HepG2 (cell line): ENCODE measurements at places on chromosomes 3 and 15.

DNA sequence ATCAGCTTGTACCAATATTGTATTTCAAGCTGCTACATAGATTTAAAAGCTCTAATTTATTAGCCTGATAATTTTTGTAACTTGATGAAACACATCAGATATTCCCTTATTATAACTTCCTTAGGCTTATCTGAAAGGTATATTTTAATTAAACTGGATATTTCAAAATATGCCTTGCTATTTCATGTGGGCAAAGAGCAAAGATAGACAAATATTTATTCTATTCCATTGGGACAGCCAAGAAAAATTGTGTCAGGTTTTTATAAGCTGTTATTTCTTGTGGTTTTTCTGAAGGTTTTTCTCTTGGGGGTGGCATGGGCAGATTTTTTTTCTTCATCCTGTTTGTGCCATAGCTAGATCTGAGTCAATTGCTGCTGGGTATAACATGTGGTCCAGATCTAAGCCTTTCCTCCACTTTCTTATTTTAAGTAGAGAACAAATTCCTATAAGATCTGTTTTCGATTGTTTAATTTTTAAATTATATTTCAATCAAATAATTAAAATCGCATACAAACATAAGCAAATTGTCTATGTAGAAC lies 249.5 kb downstream of the NAALADL2 start:
- DNase-seq, result no peak

- DNase-seq, result no peak
These were observed 19.2 kb downstream of the CAND2 start for GRCh38 chr3:12815719-12816118.

DNA sequence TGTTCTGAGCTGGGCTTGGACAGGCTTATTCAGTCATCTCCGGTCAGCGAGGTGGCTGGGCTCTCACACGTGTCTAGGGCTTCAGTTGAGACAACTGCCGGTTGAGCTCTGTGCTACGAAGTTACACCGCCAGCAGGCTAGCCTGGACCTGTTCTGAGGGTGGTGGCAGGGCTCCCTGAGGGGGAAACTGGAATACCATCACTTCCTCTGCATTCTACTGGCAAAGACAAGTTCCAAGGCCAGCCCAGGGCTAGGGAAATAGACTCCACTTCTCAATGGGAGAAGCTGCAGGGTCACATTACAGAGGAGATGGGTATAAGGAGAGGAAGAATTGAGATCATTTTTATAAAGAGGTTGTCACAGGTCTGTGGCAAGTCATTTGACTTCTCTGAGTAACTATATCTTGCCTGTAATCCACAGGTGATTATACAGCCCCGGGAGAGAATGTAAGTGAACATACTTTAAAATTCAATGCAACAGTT lies 106.8 kb upstream of the IL12A start:
- DNase-seq, result no peak

DNA sequence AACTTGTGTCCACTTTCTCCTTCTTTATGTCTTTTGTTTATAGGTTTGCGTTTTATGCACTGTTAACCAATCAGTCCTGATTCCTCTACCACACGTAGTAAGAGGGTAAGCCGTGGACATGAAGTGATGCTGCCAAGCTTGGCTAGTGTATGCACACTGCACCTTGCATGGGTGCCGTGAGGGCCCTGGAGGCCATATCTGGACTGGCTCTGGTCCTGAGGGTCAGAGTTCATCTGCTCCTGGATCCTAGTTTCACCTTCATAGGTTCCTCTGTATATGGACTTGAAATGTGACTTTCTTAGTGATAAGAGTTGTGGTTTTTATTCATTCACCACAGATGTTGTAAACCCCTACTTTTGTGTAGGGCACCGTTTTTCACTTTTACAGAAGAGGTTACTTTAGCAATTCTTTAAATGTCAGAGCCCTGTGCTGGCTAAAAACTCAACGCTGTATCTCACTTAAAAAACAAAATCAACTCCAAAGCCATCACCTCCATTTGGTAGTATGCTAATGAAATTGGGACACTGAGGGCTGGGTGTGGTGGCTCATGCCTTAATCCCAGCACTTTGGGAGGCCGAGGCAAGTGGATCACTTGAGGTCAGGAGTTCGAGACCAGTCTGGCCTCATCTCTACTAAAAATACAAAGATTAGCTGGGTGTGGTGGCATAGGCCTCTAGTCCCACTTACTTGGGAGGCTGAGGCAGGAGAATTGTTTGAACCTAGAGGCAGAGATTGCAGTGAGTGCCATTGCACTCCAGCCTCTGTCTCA lies 22.9 kb downstream of the SIAH2 start:
- DNase-seq, result no peak

DNA sequence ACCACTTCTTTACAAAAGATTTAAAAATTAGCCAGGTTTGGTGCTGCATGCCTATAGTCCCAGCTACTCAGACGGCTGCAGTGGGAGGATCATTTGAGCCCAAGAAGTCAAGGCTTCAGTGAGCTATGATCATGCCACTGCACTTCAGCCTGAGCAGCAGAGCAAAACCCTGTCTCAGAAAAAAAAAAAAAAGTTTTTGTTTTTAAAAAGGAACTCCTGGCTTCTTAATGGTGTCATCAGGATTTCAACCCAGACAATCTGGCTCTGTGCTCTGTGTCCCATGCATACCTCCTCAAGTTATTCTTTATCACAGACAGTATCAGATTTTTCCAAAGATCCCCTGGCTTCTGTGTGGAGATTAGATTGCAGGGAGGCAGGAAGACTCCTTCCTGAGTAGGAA lies 64.2 kb upstream of the IL12A start:
- no peak for DNase-seq

GRCh38 chr3:100010087-100010417 lies 104.2 kb downstream of the FILIP1L start:
- no peak for DNase-seq

- peak; percentile 5 for DNase-seq
These were observed 785 bp upstream of the MYRIP start for GRCh38 chr3:39808467-39809180.

DNA sequence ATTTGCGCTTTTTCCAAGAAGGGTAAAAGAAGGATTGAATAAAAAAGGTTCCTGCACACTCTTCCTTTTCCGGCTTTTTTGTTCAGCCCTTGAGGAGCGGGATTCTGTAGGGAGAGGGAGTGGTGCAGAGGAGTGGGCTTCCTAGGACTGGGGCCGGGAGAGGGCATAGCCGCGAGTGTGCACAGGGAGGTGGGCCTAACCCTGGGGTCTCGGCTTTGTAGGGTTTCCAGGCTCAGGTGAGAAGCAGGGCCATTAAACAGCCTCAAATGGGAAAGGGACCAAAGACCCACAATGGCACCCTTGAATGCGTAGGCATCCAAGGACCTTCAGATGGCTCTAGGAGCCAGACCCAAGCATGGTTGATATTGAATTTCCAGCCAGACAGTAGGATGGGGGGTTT lies 35.4 kb upstream of the RAB6B start:
- DNase-seq, result no peak

- DNase-seq, result peak; percentile 9
These were observed 558.5 kb downstream of the MECOM start for GRCh38 chr3:169104972-169105371.

- peak; percentile 61 for DNase-seq
These were observed 36.9 kb upstream of the HERC1 start for GRCh38 chr15:63870487-63871209.

GRCh38 chr3:15903759-15904720 lies 106.3 kb upstream of the ANKRD28 start:
- no peak for DNase-seq

DNA sequence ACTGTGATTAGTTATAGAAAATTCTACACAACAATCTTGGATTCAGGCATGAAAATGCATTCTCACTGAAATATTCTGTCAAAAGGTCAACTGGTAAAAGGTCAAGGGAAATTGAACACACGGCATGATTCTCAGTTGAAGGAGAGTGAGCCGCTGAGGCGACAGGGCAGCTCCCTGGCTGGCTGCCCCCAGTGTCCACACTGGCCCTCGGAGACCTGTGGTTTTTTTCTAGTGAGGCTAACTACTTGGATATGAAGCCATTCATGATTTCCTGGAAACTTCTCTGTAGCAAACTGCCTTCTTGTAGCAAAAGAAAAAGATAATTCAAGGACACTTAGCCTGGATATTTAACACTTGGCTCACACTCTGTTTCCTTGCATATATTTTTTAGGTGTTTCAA lies 37.2 kb downstream of the AADACL2 start:
- DNase-seq, result peak; percentile 88

GRCh38 chr3:36165509-36166290 lies 214.6 kb upstream of the STAC start:
- no peak for DNase-seq

DNA sequence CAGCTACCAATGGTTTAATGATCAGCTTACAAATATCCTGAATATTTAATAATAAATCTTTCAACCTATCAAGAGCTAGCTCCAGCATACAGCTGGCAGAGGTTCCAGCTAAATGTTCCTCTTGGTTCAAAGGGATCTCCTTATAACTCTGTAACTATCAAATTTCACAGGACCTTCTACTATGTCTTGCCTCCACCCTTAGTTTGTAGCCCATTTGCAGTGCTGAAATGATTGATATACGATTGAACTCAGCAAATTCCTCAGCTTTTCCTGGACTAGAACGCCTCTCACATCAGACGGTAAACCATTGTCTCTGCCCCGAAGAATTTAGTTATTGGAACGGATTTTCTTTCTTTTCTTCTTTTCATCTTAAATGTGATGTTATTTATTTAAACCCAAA lies 41.5 kb downstream of the CD200R1L start:
- no peak for DNase-seq

DNA sequence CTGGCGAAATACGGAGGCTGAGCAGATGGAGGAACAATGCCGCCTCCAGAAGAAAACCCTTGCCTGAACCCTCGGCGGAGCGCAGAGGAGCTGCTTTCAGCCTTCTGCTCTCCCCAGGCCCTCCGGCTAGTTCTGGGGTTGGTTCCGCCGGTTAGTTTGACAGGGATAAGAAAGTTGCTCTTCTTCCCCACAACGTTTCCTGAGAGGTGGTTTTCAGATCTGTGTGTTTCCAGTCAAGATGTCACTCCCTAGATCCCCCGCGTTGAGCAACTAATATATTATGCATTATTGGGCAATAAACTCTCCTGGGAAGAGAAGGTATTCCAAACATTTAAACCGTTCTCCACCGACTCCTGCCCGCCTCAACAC lies 551 bp downstream of the NLGN1 start:
- no peak for DNase-seq

DNA sequence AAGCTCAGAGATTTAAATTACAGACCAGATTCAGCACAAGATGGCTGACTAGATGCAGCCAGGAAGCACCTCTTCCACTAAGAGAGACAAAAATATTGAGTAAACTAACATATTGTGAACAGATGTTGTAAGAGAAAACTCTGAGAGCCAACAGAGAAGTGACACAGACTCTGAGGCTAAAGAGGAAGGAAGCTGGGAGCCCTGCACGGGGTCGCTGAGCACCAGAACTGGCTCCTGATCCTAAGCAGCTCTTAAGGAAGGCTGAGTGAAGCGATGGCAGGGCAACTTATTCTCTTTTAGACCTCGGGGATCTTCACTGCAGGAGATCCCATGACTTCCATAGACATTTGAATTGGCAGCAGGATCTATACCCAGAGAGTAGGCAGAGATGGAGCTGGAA lies 578.0 kb upstream of the GRM7 start:
- DNase-seq, result no peak

GRCh38 chr15:54282228-54282836 lies 304.1 kb downstream of the UNC13C start:
- DNase-seq, result peak; percentile 0

GRCh38 chr15:63887630-63888029 lies 53.9 kb upstream of the HERC1 start:
- no peak for DNase-seq

GRCh38 chr3:146161663-146162002 lies 649 bp upstream of the PLOD2 start:
- DNase-seq, result peak; percentile 50

DNA sequence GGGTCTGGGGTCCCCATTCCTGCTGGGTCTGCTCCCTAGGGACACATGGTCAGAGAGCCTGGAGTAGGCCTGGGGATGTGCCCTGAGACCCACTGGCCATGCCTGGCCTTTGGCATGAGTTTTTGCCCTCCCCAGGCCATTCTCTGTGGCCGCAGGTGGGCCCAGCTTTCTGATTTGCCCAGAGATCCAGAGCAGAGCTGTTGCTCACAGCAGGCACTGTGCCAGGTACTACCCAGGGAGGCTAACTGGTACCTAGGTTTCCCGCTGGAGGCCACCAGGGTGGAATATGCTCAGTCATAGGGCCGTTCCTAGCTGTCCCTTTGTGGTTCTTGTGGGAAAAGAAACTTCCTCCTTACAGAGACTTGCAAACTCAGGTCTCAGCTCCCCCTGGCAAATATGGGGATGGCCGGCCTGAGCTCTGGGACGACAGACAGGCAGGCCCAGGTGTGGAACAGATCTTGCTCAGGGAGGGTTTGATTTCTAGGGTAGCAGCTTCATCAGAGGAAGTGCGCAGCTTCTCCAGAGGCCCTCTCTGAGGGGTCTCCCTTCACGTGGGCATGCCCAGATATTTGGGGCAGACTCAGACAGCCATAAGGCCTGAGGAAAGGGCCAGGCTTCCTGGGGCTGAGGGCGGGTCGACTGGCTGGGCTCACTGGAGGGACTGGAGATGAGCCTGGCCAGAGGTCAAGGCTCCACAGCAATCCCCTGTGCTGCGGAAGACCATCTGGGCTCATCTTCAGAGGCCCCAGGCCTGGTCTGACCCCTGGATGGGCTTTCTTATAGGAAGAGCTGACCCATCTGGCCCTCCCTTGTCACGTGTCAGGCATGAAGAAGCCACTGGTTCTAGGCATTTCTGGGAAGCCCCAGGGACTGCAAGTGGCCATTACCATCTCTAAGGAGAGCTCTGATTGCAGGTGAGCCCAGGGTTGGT lies 28.0 kb downstream of the ACAA1 start:
- no peak for DNase-seq

GRCh38 chr15:37740623-37741141 lies 193.8 kb upstream of the TMCO5A start:
- DNase-seq, result no peak
